Activated CD4-positive, CD25-positive, alpha-beta regulatory T cell (primary cell): ENCODE measurements at places on chromosomes 13 and 19.

DNA sequence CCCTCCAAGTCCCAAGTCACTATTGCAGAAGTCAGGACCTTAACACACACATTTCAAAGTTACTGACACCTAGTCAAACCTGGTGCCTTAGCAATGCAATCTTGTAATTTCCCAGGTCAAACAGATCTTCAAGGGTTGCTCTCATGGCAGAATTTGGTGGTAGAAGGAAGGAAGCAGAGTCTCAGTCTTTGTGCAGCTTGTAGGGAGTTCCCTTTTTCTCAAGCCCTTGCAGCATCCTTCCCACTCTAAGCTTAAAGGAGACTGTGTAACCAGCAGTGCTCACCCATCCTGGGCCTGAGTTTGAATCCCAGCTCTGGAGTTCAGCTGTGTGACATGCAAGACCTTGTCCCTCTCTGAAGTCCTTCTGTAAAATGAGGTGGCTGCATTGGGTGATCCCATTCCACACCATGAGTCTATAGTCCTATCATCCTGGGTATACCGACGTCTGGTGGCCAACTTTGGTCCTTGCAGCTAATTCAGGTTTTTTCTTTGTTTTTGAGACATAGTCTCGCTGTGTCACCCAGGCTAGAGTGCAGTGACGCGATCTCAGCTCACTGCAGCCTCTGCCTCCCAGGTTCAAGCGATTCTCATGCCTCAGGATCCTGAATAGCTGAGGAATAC is 9.8 kb downstream of the SIGLEC10 start:
- DNase-seq = no peak

GRCh38 chr19:35041548-35042055 is at the start of gene HPN:
HPN (plus strand) TSS chr19:35041721; CDS start chr19:35042507, 786 bp downstream.
- no peak for DNase-seq

- DNase-seq = no peak
Observed at GRCh38 chr19:41909706-41910105, 18.5 kb downstream of the ERFL start.

DNA sequence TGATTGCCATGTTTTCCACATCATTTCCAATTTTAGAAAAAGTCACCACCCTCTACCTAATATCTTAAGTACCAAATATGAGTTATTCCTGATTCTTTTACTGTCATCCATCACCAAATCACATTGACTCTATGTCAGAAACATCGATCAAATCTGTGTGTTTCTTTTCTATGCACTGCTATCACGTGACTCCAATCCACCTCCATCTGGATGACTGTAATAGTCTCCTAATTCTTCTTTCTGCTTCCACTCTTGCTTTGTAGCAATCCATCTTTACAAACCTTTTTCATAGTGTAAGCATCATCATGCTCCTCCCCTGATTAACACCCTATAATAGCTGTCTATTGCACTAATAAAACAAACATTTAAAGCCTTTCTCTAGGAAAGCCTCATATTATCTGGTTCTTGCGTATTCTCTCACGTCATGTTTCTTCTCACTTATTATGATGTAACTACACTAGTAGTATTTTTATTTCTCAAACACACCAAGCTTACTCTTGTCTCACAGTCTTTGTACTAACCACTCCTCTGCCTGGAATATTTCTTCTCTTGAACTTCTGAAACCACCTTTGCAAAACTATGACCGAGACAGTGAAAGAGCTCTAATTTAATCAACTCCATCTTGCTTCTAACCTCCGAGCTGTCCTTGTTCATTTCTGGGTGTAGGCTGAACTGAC is 10.7 kb upstream of the FPR3 start:
- no peak for DNase-seq

GRCh38 chr19:55353356-55353802 is 1.1 kb downstream of the COX6B2 start:
- no peak for DNase-seq

DNA sequence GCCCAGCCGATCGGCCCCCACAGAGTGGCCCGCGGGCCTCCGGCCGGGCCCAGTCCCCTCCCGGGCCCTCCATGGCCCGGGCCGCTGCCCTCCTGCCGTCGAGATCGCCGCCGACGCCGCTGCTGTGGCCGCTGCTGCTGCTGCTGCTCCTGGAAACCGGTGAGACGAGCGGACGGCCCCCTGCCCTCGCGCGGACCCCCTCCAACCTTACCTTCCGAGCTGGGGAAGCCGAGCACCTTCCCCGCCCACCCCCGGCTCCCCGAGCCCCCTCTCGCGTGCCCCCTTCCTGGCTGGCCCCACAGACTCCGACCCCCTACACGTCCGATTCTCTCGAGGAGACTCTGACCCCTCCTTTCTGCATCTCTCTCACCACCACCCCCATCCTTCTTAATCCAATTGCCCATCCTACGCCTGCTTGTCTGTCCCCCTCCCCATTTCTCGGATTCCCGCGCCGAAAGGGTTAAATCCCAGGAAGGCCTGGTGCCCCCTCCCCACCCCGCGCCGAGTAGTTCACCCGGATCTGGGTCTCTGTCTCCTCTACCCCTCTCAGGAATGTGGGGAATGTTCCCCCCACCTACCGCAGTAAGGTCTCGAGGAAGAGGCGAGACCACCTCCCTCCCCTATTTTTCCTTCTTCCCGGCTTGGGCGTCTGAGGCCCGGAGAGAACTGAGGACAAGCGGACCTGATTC is 502 bp downstream of the NECTIN2 start:
- no peak for DNase-seq

DNA sequence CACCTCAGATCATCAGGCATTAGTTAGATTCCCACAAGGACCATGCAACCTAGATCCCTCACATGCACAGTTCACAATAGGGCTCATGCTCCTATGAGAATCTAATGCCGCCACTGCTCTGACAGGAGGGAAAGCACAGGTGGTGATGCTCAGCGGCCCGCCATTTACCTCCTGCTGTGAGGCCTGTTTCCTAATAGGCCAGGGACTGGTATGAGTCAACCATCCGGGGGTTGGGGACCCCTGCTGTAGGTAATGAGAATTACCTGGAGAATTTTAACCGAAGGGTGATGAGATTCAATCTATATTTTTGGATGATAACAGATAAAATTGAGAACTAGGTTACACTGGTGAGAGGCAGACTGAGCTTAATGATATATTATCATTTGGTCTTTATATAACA is 101.4 kb downstream of the LACC1 start:
- DNase-seq = no peak

- peak; percentile 36 for DNase-seq
Observed at GRCh38 chr19:55484593-55485438, at the start of gene NAT14. NAT14 (plus strand) TSS chr19:55485188; CDS start chr19:55485709, 521 bp downstream.

GRCh38 chr19:10116085-10116865 is 3.4 kb downstream of the EIF3G start:
- no peak for DNase-seq

DNA sequence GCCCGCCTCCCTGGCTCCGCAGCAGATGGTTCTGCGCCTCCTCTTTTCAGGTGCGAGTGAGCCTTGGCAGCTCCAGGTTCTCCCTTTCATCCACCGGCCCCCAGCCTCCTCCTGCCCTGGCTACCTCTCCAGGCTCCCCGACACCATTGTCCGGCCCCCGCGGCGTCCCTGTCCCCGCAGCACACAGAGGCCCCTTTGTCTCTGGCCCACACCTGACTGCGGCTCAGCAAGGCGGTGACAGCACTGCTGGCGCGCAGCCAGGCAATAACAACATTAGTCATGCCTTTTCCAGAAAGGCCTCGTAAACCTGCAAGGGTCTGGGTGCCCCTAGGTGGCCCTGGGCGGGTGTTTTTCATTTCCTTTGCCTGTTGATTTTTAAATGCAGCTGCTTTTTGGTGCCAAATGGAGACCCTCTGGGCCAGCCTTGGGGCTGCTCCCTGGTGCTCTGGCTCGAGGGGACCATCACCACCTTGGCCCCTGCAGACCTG is 73.2 kb upstream of the MEDAG start:
- no peak for DNase-seq

DNA sequence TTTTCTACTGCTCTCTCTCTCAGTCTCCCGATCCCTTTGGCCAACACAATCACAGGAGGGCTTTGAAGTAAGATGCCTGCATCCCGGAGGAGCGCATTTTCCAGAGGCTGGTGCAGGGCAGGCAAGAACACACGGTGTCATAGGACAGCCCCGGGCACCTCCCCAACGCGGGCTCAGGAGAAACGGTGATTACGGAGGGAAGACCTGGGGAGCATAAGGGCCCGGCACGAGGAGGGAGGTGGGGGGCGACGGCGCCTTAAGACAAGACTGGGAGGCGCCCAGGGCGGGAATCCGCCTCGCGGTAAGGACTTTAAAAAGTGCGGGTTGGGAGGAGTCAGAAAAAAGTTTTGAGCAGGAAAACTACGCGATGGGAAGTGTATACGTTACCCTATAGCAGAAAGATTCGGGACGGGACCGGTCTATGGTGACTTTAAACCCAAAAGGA is 18.7 kb upstream of the ZNF888 start:
- peak; percentile 2 for DNase-seq

DNA sequence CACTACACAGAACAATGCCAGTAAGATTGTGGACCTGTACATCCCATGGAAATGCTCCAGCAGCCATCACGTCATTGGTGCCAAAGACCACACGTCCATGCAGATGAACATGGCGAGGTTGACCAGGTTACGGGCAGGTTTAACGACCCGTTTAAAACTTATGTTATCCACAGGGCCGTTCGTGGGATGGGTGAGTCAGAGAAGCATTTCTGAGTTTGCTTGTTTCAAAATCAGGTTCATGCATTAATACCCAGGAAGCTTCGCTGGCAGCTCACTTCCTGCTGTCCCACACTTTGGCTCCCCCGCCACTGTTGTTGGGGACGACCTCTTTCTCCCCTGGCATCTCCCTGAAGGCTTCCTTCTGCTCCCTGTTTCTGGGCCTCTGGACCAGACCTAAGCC is 194.1 kb downstream of the USP12 start:
- DNase-seq = no peak

DNA sequence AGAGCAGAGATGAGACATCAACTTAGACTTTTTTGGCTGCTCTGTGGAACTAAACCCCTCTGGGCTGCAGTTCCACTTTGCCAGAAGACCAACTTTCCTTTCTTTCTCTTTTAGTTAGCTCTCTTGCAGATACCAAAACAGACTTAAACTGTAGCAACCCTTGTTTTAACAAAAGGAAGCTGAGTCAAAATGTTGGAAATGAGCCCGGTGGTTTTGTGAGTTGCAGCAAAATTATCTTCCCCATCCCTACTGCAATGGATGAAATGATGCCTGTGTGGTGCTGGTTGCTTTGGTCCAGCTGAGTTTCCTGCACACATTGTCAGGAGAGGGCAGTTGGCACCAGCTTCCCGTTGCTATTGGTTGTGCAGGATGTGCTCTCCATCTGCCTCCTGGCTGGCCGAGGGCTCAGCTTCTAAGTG is 115.3 kb downstream of the LRCH1 start:
- no peak for DNase-seq
